ENCODE measurements at places on chromosomes 11 and 22. TPM values are rescaled to one million over a fixed set of nuclear protein-coding genes. Genes with fewer than 3 reads are reported as not detected.
A peak's percentile ranks its signal among the peaks of the same experiment; 100 is the strongest.

DNA sequence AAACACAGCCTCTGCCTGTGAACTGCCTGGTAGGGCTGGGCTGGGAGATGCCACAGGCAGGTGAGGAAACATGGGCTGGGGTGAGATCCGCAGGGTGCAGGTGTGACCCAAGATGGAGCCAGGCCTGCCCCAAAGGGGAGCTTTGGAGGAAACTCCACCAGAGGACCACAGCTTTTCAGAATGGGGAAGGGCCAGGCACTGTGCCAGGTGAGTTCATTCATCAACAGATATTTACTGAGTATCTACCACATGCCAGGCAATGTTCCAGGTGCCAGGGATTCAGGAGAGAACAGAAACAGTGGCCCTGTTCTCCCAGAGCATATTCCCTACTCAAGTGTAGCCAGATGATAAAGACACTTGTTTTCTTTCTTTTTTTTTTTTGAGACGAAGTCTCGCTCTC lies 11.2 kb downstream of the RTN4RL2 start:
- DNase-seq, result no peak
- no peak overlapping the region for H3K4me3 ChIP-seq
- no peaks in the 10 kb centered on the region for H3K36me3 ChIP-seq
- H3K27me3 ChIP-seq, result peaks cover 30% of the 10 kb centered on the region
- no peak overlapping the region for H3K27ac ChIP-seq

DNA sequence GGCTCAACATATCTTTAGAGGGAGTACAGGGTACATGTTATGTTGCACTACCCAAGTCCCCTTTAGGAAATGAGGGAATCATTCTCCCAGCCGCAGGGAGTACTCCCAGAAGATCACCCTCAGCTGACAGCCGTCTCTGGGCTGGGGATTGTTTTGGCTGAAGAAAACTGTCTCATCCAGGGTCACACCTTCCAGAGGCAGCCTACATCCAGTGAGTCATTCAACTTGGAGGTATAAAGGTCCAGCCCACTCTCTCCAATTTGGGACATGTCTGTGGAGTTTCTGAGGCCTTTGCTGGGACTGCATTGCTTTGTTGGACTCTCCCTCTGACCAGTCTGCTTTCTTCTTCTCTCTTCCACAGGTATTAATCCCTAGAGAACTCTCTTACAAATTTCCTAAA lies 42.1 kb downstream of the RASSF10 start:
- no peaks in the 10 kb centered on the region for H3K4me1 ChIP-seq
- no peaks in the 10 kb centered on the region for H3K27me3 ChIP-seq
- H3K27ac ChIP-seq, result no peak overlapping the region
- DNase-seq, result no peak
- no peaks in the 10 kb centered on the region for H3K36me3 ChIP-seq
- no peak overlapping the region for H3K4me3 ChIP-seq

GRCh38 chr22:49934891-49935557 lies 16.6 kb downstream of the CRELD2 start:
- peak overlapping the region; percentile 37 for H3K4me3 ChIP-seq
- peaks cover 15% of the 10 kb centered on the region for H3K4me1 ChIP-seq
- peaks cover 38% of the 10 kb centered on the region for H3K27me3 ChIP-seq

- DNase-seq, result no peak
- H3K36me3 ChIP-seq, result no peaks in the 10 kb centered on the region
- no peak overlapping the region for H3K27ac ChIP-seq
- no peak overlapping the region for H3K4me3 ChIP-seq
- no peaks in the 10 kb centered on the region for H3K4me1 ChIP-seq
These were observed 34.0 kb upstream of the SLC22A25 start for GRCh38 chr11:63277345-63277943.

DNA sequence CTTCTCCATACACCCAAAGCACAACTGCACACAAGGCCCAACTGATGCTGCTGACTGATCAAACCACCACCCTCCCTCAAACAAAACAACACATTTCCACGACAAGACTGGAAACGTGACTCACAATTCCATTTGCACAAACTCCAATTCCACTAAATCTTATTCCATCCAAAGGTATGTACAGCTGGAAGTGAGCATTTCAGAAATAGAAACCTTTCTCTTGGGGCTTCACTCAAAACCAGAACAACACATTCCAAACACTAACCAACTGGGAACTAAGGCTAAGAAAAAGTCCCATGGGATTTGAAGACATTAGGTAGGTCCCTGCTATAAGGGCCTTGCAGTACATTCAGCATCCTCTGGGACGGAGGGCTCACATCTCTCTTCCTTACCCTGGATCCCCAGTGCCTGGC lies 19.6 kb downstream of the MORC2 start:
- H3K4me1 ChIP-seq, result peaks cover 36% of the 10 kb centered on the region
- no peak for DNase-seq
- H3K27me3 ChIP-seq, result no peaks in the 10 kb centered on the region

- no peak overlapping the region for H3K27ac ChIP-seq
- no peaks in the 10 kb centered on the region for H3K4me1 ChIP-seq
- no peak for DNase-seq
- H3K27me3 ChIP-seq, result no peaks in the 10 kb centered on the region
These were observed 154.9 kb upstream of the DDI1 start for GRCh38 chr11:103881584-103881983.

GRCh38 chr22:32534252-32535235 lies 59.9 kb downstream of the FBXO7 start:
- H3K4me3 ChIP-seq, result no peak overlapping the region
- H3K27me3 ChIP-seq, result no peaks in the 10 kb centered on the region
- no peak for DNase-seq
- H3K4me1 ChIP-seq, result peaks cover 6% of the 10 kb centered on the region
- H3K27ac ChIP-seq, result no peak overlapping the region

PPP2R1B gene
- 47.8 TPM for total RNA-seq

STK33 gene
- 56.5 TPM for total RNA-seq

- H3K36me3 ChIP-seq, result no peaks in the 10 kb centered on the region
- no peaks in the 10 kb centered on the region for H3K4me1 ChIP-seq
- peak; percentile 26 for DNase-seq
- H3K27ac ChIP-seq, result no peak overlapping the region
These were observed 8.4 kb downstream of the MRPL48 start for GRCh38 chr11:73795925-73796632.

- no peaks in the 10 kb centered on the region for H3K36me3 ChIP-seq
- peaks cover 10% of the 10 kb centered on the region for H3K4me1 ChIP-seq
- DNase-seq, result no peak
- H3K27ac ChIP-seq, result no peak overlapping the region
- H3K27me3 ChIP-seq, result peaks cover 7% of the 10 kb centered on the region
These were observed 41.6 kb downstream of the WEE1 start for GRCh38 chr11:9615031-9615451.

DNA sequence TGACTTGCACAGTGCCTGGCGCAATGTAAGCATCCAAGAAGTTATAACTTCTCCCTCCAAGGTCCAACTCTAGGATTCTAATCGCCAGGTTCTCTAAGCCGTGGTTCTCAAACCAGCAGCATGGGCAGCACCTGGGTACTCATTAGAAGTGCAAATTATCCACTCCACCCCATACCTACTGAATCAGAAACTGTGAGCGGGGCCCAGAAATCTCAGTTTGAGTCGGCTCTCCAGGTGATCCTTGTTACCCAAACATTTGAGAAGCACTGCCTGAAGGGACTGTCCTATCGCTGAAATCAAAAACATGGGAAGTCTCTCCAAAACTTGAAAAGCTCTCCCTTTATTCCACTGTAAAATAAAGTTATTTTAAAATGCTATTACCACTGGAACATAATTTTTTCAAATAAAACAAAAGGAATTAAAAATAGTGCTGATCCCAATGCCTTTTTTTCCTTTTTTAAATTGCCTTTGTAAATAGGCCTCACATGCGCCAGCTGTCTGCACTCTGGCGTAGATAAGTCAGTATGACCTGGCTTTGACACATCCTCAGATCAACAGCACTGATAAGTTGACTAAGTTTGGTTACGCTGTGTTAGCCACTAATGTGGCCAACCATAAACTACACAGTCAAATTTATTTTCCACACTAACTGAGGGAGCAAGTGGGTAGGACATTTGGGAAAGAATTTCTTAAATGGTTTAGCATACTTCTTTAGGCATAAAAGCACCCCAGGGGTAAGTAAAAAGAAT lies 8.4 kb upstream of the CTR9 start:
- H3K27ac ChIP-seq, result no peak overlapping the region
- no peaks in the 10 kb centered on the region for H3K4me1 ChIP-seq
- no peaks in the 10 kb centered on the region for H3K36me3 ChIP-seq
- no peaks in the 10 kb centered on the region for H3K27me3 ChIP-seq
- DNase-seq, result no peak

DNA sequence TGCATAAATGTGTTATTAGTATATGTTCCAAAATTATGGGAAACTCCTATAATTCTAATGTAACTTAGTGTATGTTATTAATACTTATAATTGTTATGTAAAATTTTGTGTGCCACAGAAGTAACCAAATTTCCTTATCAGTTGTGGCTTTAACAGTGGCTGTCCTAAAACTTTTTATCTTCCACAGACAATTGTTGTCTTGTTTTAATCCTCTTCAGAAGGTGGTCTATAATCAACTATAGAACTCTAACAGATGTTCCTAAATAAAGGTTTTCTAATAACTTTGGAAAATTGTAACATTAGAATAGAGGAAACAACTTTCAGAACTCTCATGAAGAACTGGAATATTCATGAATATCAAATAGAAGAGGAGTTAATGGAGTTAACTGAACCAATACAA lies 44.4 kb upstream of the DBX1 start:
- H3K27me3 ChIP-seq, result peaks cover 66% of the 10 kb centered on the region
- H3K36me3 ChIP-seq, result peaks cover 13% of the 10 kb centered on the region
- peaks cover 41% of the 10 kb centered on the region for H3K4me1 ChIP-seq
- H3K27ac ChIP-seq, result no peak overlapping the region
- H3K4me3 ChIP-seq, result no peak overlapping the region

GRCh38 chr11:116232364-116232828 lies 540.4 kb downstream of the BUD13 start:
- no peak overlapping the region for H3K4me3 ChIP-seq
- peaks cover 4% of the 10 kb centered on the region for H3K4me1 ChIP-seq
- no peak for DNase-seq
- no peaks in the 10 kb centered on the region for H3K36me3 ChIP-seq

MRGPRE gene
- not detected for total RNA-seq

MMP27 gene
- not detected for total RNA-seq

- no peaks in the 10 kb centered on the region for H3K4me1 ChIP-seq
- no peak for DNase-seq
- no peaks in the 10 kb centered on the region for H3K36me3 ChIP-seq
- H3K27ac ChIP-seq, result no peak overlapping the region
- H3K27me3 ChIP-seq, result no peaks in the 10 kb centered on the region
These were observed 7.1 kb upstream of the PPFIA1 start for GRCh38 chr11:70263363-70263762.

DNA sequence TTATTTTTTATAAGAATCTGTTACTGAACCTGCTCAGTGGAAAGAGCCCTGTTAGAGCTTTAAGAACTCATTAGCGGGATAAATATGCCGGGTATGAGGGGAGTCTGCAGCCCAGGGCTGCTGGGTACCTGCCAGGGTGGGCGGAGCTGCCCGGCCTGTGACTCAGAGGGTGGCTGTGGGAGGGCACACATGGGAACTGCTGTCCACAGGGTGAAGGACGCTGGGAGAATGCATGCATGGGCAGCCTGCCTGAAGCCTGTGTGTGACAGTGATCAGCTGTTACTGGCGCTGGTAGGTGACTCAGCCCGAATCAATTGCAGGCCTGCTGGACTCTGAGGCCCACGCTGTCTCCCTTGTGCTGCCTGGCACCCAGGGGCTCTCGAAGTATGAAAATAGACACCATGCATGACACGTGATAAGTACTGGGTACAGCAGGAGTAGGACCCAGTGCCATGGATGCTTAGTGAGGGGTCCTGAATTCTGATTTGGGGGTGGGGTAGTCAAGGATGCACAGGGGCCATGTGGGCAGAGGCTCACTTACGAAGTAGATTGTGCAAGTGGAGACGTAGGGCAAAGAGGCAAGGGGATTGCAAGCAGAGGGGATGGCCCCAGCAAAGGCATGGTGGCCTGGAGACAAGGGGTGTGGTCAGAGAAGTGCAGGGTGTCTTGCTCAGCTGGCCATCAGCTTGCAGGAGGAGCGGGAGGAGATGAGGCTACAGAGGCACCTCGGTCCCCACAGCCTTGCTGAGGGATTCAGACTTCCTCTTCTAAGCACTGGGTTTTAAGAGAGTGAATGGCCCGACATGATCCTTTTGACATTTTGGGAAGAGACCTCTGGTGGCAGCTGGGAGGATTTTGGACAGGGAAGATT lies 36.5 kb downstream of the GRIK4 start:
- H3K36me3 ChIP-seq, result no peaks in the 10 kb centered on the region
- no peak overlapping the region for H3K4me3 ChIP-seq
- no peak overlapping the region for H3K27ac ChIP-seq
- H3K27me3 ChIP-seq, result no peaks in the 10 kb centered on the region
- peaks cover 4% of the 10 kb centered on the region for H3K4me1 ChIP-seq
- peak; percentile 53 for DNase-seq
